ENCODE measurements at places on chromosomes 4 and X. TPM values are rescaled to one million over a fixed set of nuclear protein-coding genes. Genes with fewer than 3 reads are reported as not detected.

Gene LGI2
- 3.0 TPM for total RNA-seq

Gene RIBC1
- total RNA-seq, result 0.49 TPM

Gene IQCM
- not detected for total RNA-seq

DNA sequence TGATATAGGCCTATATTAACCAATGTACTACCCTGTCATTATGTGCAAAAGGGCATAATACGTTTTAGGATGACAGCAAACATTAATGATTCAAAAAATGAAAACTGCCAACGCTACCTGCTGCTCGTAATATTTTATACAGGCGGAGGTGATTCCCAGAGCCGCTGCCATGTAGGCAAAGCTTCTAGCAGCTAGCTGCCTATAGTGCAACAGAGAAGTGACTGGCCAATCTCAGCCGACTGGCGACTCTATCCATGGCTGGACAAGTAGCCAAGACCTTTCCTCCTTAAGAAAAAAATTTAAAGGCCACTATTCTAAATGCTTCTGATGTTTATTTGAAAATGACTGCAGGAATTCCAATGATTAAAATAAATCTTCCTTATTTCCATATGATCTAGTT lies 1.9 kb downstream of the PPARGC1A start:
- DNase-seq, result no peak

DNA sequence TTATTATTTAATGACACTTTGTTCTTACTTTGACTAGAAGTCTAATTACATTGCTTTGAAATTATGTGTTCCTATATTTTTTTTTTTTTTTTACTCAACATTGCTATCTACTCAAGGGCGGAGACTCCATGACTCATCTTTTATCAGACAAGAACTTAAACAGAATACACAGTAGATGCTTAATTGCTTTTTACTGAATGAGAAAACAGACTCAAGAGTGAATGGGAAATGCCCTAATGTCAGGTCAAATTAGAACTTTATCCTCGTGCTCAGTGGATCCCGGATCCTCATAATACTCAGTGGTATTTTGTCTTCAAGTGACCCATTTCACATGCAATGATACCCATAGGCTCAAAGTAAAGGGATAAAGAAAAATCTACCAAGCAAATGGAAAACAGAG lies 954.5 kb upstream of the IGFBP7 start:
- DNase-seq, result no peak

- no peak for DNase-seq
These were observed 208.1 kb upstream of the ARSJ start for GRCh38 chr4:114187592-114187991.

DNA sequence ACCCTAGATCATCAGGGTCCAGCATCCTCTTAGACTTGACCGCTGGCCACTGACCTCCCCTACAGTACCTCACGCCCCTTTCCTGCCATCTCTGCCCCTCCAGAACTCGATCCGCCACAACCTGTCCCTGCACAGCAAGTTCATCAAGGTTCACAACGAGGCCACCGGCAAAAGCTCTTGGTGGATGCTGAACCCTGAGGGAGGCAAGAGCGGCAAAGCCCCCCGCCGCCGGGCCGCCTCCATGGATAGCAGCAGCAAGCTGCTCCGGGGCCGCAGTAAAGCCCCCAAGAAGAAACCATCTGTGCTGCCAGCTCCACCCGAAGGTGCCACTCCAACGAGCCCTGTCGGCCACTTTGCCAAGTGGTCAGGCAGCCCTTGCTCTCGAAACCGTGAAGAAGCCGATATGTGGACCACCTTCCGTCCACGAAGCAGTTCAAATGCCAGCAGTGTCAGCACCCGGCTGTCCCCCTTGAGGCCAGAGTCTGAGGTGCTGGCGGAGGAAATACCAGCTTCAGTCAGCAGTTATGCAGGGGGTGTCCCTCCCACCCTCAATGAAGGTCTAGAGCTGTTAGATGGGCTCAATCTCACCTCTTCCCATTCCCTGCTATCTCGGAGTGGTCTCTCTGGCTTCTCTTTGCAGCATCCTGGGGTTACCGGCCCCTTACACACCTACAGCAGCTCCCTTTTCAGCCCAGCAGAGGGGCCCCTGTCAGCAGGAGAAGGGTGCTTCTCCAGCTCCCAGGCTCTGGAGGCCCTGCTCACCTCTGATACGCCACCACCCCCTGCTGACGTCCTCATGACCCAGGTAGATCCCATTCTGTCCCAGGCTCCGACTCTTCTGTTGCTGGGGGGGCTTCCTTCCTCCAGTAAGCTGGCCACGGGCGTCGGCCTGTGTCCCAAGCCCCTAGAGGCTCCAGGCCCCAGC lies 5.2 kb downstream of the FOXO4 start:
- no peak for DNase-seq
